ENCODE measurements at places on chromosomes 3 and 15.

- no peak for DNase-seq
Observed at GRCh38 chr3:99474776-99475175, 163.6 kb upstream of the COL8A1 start.

GRCh38 chr15:85499371-85499887 lies 119.0 kb downstream of the AKAP13 start:
- DNase-seq: no peak

- DNase-seq: no peak
Observed at GRCh38 chr3:124489506-124489905, 240.7 kb upstream of the UMPS start.

- no peak for DNase-seq
Observed at GRCh38 chr3:190188197-190188596, 67.5 kb upstream of the P3H2 start.

- DNase-seq: no peak
Observed at GRCh38 chr3:61152071-61152470, 99.2 kb downstream of the FHIT start.

DNA sequence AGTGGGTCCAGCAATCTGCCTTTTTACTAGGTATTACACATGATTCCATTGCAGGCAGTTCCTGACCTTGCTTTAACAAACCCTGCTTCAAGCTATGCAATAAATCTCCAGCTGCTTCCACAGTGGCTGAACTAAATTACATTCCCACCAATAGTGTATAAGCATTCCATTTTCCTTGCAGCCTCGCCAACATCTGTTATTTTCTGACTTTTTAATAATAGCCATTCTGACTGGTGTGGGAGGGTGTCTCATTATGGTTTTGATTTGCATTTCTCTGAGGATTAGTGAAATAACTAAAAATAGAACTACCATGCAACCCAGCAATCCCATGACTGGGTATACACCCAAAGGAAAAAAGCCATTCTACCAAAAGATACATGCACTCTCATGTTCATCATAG lies 36.4 kb upstream of the DNAJC13 start:
- no peak for DNase-seq

DNA sequence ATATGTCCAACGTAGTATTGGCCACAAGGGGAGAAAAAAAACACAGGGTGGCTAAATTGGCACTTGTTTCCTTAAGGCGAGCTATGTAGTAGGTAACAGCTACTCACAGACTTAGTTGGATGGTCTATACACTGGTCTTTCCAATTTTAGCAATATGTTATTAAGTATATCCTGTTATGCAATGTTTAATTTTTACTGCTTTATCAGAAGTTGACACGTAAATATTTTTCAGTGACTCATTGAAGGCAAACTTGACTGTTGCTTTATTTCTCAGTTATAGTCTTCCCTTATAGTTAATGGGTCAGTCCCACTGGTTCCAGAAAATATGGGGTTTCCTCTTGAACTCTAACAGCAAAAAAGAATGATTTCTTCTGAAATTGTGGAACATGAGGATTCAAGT lies 46.5 kb downstream of the ADPGK start:
- no peak for DNase-seq

GRCh38 chr3:142977399-142977728 lies 13.9 kb upstream of the PAQR9 start:
- DNase-seq: no peak

DNA sequence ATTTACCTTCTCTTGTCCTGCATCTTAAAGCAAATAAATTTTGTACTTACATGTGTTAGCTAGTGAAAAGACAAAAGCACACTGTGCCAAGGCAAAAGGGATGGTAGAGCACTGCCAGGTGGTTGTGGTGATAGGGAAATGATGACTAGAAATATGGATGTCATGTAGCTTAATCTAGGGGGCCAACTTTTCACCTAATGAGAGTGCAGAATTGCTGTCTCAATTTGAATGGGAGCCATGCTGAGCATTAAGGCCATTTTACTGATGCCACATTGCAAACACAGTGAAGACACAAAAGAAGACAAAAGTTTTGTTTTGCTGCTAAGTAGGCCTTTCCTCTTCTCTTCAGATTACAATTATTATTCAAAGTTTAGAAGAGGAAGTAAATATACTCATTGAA lies 274.7 kb downstream of the PDCD6IP start:
- no peak for DNase-seq

Data from NCI-H2171 (cell line).